Activated CD8-positive, alpha-beta memory T cell treated with anti-CD3 and anti-CD28 coated beads for 4 hours (primary cell): ENCODE measurements at places on chromosomes 7 and 10.

- no peak for DNase-seq
These were observed 68.0 kb downstream of the TCF7L2 start for GRCh38 chr10:113018034-113018433.

GRCh38 chr10:51999096-51999495, 299.7 kb upstream of the CSTF2T start:
- DNase-seq = no peak

DNA sequence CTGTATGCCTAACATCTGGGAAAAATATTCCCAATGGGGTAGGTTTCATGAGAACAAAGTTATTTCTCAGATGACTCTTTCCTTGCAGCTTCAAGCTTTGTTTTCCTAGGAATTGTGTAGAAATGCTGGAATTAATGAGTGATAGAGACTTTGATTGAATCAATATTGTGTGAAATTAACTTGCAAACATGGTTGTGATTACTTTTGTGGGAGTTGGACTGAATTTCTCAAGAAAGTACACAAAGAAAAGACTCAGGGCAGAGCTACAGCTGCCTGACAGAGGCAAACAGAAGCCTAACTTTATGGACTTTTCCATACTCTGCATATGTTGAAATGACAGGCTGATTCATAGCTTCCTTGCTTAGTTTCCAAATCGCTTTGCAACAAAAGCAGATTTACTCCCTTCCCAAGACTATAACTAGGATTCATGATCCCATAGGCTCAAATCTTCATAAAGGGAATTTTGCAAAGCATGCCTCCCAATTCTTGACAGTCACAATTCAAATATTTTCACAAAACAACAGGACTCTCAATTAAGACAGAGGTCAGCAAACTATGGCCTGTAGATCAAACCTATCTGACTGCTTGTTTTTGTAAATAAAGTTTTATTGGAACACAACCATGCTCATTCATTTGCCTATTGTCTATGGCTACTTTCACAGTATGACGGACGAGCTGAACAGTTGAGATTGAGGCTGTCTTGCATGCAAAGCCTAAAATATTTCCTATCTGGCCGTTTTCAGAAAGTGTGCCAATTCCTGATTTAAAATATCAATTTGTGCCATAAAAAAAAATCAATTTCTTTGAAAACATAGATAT, 27.6 kb downstream of the NRP1 start:
- no peak for DNase-seq

GRCh38 chr7:148503900-148504487, 86.6 kb upstream of the C7orf33 start:
- DNase-seq = no peak

DNA sequence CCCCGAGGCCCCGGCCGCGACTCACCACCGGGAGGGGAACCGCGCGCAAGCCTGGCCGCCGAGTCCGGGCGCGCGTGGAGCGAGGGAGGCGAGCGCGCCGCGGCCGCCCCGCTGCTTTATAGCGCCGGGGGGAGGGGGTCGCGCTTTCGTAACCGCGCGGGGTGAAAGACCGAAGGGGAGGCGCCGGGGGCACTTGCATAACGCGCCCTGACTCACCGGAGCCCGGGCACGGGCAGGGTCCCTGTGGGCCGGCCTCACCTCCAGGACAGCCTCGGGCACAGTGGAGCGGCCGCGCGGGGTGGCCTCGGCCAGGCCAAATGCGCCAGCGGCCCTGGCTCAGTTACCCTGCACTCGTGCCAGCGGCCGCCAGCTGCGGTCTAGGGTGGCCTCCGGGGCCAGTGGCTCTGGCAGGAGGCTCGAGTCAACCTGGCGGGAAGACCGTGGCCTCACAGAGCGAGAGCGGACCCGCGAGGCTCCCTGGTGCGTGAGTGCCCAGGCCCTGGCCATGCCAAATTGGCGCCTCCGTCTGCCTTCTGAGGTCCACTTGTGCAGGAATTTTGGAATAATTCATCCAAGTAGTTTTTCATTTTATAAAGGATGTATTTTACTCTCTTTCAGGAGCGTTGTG, at the start of gene RBP4:
TSS of gene RBP4 (minus strand) at position 90 of the 628 bp plus-strand sequence. CDS start 207 bp downstream, outside the sequence.
- no peak for DNase-seq

GRCh38 chr10:7312488-7312857, 98.4 kb downstream of the SFMBT2 start:
- no peak for DNase-seq

GRCh38 chr10:17645621-17646345, 1.8 kb downstream of the STAM start:
- DNase-seq = no peak

GRCh38 chr7:20063644-20064043, 153.5 kb downstream of the MACC1 start:
- no peak for DNase-seq

DNA sequence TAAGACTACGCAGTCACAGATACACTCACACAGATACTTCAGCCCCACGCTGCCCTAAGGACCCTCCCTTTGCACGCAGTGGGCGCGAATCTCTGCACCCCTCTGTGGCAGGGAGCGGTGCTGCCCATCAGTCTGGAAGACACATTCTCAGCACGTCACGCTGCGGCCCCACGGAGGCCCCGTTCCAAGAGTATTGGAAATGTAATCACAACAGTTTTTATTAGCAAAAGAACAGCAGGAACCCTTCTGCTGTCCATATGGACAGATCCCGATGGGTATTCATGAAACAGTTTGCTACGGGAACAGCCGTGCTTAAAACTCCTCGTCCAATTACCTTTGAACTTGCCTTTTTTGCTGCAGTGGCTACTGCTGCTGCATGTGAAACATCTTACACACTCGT, 131.0 kb downstream of the RPS24 start:
- DNase-seq = no peak

DNA sequence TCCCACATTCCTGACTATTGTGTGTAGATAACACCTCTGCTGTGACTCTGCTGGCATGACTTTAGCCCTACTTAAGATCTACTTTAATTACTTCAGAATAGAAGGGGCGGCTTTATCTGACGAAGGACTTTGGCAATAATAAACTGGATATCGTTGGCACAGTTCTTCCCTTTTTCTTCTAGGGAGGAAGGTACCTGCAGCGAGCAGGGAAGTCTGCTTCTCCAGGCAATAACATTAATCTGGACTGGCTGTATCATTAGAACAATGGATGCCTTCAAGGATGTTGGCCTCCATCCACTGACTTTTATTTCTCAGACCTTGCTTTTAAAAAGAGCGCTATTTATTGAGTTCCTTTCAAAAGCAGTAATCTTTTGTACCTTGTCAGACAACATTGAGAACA, 172.6 kb upstream of the THSD7A start:
- DNase-seq = no peak

DNA sequence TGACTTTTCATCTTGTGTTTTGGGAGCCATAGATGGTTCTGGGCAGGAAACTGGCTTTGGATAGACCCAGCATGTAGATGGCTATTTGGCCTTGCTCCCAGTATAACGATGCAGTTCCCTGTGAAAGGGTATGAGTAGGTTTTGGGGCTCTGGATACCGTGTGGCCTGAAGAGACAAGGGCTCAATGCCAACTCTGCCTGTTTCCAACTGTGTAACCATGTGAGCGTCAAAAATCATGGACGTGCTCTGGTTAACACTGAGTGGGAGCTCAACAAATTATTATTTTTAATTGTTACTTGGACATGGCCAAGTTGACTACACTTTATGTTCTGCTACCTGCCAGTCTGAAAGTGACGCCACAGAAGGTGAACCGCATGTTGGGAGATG, 41.8 kb downstream of the EGFR start:
- no peak for DNase-seq

DNA sequence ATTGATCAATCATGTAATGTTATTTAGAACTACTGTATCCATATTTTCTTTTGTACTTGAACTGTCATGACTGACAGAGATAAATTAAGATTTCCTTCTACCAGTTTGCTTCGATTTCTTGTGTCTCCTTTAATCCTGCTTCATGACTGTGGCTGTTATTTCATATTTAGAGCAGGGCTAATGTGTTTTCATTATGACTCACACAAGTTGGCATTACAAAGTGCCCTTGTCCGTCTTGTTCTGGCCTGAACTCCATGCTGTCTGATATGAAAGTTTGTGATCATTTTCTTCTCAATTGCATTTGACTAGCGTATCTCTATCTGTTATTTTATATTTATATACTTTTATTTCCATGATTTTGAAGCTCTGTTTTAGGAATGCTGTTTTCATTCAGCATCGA, 344.1 kb upstream of the PRKCQ start:
- no peak for DNase-seq

DNA sequence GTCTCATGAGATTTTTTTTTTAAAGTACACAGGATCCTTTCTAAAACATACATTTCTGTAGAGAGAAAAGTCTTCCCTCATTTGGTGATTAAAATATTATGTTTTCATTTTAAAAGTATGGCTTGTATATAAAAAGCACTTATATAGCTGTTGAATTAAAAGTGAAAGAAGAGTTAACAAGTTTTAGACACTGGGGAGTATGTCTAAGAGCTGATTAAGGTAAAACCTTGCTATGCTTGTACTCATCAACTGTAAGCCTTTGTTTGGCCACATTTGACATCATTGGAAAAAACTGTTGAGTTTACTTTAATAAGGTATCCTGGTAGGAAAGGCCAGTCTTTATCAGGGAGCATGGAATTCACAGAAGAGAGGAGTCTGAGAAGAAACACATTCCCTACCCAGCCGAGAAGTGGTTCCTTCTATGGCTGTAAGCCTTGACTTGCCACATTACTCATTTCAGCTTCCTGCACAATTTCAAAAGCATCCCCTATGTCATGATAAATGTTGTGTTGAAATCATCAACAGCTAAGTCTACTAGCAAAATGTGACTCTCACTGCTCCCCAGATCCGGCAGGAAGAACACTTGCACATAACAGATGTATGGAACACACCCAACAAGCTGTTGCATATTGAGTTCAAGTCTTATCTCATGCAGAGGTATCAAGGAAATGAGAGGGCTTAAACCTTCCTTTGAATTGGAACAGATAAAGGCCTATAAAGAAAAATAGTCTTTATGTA, 171.8 kb upstream of the CDK1 start:
- no peak for DNase-seq

DNA sequence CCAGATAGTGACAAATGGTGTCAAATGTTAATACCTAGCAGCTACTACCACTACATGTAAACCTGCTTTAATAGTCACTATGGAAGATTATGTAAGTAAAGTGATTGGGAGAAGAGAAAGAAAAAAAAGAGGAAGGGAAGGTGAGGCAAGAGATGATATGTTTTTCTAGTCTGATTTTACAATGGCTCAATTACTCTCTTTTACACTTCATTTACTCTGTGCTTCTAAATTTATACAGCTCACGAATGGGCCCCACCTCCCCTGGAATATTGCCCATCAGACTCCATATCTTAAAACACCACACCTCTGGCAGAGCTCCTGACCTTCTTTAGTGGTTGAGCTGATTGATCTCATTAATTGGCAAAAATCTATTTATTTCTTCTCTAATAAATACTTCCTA, 28.0 kb upstream of the IKZF1 start:
- no peak for DNase-seq

GRCh38 chr10:9296190-9296589, 1241.7 kb downstream of the GATA3 start:
- DNase-seq = no peak

DNA sequence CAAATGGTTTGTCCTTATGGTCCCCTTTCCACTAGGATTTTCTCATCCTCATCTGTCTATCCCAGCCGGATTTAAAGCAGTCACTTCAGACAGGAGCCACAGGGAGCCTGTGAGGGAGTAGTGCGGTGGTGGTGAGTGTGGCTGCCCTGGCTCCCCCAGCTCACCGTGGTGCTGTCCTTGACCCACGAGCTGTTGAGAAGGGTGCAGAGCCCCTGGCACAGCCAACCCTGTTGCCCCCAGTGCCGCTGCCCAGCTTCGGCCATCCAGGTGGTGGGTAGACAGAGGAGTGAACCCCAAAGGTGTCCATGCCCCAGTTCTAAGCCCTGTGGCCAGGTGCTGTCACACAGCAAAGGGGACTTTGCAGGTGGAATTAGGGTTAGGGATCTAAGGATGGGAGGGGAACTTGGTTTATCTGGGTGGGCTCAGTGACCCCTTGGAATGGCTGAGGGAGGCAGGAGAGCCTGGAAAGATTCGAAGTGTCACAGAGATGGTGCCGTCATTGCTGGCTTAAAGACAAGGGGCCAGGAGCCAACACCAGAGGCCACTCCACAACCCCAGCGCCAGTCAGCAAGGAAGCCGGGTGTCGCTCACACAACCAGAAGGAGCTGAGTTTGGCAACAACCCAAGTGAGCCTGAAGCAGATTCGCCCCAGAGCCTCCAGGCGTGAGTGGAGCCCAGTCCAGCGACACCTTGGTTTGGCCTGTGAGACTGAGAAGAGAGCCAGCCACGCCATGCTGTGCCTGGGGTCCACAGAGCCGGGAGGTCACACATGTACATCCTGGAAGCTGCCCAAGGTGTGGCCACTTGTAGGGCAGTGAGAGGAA, 142.4 kb downstream of the ADCY1 start:
- no peak for DNase-seq

DNA sequence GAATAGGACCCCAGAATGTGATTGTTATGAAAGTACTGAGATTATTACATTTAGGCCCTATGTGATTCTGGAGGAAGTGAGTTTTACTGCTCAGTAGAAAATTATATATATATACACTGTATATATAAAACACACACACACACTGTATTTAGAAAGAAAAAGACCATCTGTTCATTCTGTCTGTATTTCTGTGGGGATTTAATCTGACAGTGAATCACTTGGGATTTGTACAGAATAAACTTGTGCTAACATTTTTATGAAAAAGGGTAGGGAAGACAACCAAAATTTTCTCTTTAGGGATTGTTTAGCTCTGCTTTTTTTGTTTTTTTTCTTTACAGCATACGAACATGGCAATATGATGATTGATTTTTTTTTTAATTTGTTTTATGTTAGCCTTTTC, 142.7 kb downstream of the EXOC4 start:
- no peak for DNase-seq

- DNase-seq = no peak
These were observed 3.1 kb upstream of the ABCA13 start for GRCh38 chr7:48168159-48168558.

DNA sequence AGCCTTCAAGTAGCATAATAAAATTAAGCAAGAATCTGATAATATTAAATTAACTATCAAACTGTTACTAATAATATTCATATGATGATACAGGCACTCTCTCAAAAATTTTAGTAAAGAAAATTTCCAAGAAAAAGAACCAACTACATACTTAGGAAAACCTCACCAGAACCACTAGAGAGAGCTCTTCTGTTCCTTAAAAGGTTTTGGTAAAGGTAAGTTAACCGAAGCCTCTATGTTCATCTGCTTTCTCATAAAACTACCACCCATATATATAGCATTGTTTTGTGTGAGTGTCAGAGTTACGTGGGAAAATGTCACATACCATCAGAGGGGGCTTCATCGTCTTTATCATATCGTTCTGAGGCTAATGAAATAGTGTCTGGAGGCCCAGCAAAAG, 20.7 kb downstream of the SKAP2 start:
- no peak for DNase-seq

- DNase-seq = no peak
These were observed at the start of gene SSMEM1 for GRCh38 chr7:130207642-130208041. Gene SSMEM1 (plus strand): TSS chr7:130207860. CDS start chr7:130207911, 51 bp downstream.

DNA sequence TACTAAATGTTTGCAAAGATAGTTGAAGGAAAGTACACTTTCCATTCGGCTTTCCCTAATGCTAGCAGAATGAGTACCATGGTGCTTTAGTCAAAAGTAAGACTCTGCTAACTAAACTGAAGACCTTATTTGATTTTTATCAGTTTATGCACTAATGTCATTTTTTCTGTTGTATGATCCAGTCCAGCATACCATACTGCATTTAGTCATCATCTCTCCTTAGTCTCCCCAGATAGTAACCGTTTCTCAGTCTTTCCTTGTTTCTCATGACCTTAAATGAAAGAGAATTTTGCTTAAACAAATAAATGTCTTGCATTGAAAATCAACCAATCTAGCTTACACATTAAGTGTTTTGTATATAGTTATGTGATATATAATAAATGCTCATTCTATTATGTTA, 529.5 kb upstream of the SEMA3D start:
- no peak for DNase-seq
